ENCODE measurements at places on chromosomes 2 and 18.

GRCh38 chr2:130840506-130840905, 3.8 kb downstream of the ARHGEF4 start:
- DNase-seq, result no peak

DNA sequence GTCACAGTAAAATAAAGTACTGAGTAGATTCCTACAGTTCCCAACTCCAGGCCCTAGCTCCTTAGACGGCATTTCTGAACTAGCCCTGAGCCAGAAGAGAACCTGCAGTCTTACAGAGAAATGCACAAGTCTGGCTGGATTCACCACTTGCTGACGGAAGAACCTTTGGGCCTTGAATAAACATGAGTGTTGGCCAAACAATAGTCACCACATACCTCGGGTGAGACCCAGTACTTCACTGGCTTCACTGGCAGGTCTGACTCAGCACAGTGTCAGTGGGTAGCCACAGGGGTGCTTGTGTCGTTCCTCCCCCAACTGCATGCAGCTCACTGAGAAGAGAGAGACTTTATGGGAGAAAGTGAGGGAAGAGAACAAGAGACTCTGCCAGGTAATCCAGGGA, 88.9 kb downstream of the TMEM185B start:
- DNase-seq, result no peak

DNA sequence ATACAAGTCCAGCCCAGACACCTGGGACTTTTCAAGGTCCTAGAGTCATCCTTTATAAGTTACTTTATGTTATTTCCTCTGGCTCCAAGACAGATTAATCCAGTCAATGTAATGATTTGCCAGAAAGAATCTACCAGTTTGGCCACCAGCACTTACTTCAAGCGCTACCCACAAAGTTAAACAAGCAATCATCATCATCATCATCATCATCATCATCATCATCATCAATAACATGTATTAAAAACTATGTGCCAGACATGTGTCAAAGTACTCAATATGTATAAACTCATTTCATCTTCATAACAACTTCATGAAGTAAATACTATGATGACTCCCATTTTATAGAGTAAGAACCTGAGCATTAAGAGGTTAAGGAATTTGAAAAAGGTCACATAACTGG, 64.3 kb downstream of the LRP2 start:
- no peak for DNase-seq

DNA sequence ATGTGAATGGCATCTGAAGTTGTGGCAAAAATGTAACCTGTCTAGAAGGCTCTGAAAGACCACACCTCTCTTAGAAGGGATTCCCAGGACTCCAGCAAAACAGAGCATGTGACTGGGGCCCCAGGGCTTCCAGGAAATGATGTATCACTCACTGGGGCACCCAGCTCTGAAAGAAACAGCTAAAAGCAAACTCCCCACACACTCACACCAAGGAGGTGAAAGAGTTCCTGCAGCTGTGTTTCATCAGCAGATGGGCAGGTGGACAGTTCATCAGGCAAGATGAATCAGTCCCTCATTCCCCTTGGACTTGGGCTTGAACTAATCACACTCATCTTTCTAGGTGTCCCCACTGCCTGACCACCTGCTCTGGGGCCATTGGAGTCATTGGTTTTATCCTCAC, 76.2 kb downstream of the CCBE1 start:
- no peak for DNase-seq

Data from LNCaP clone FGC (cell line).